ENCODE measurements at places on chromosomes 13 and 19.

DNA sequence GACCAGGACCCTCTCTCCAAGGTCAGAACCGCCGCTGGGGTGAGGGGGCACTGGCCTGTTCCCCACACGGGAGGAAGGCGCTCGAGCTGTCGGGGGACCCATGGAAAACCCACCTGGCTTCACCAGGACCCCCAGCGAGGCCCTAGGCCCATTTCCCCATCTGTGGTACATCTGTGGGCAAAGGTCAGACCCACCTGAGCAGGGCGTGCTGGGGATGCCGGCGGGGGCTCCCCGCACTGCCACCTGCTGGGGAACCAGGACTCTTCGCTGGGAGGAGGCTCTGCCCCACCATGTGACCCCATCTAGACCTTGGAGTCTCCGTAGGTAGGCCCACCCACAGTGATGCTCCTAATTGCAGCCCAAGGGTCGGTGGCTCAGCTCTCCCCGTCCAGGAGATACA is 511 bp downstream of the WDR88 start:
- DNase-seq = no peak

DNA sequence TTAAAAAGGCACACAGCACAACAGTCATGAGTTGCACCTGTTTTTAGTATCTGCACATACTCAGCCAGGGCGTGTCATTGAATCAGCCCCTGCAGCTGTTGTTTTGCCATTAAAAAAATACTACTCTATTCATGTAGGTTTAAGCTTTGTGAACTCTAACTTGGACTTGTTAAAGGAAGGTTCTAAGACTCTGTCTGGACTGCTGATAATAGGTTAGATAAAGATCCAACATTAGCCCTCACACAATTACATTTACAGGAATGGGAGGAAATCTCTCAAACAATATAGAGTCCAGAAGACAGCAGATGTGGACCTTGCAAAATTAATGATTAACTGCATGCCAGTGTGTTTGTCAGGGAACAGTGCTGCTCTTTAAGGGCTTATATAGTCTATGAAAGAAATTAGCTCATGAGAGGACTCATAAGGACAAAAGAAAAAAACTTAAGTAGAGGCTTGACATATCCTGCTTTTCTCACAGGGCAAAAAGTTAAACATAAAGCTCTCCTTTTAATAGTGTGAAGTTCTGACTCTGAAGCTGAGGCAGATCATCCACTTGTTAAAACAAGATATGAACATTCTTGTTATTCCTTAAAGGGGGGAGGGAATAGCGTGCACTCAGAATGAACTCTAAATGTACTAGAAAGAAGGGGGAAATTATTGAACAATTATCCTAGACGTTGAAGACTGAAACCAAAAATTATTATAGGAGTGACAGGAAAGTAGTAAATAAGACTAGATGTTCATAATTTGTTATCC is 243.6 kb downstream of the NDFIP2 start:
- DNase-seq = no peak

- DNase-seq = no peak
These were observed 930 bp upstream of the FBN3 start for GRCh38 chr19:8150178-8150865.

DNA sequence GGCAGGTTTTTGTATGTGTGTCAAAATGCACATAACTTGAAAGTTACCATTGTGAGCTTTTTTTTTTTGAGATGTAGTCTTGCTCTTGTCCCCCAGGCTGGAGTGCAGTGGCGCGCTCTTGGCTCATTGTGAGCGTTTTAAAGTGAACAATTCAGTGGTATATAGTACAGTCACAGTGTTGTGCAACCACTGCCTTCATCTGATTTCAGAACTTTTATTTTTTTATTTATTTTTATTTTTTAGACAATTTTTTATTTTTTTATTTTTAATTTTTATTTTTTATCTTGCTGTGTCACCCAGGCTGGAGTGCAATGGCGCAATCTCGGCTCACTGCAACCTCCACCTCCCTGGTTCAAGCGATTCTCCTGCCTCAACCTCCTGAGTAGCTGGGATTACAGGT is 15.0 kb downstream of the SLC25A42 start:
- no peak for DNase-seq

DNA sequence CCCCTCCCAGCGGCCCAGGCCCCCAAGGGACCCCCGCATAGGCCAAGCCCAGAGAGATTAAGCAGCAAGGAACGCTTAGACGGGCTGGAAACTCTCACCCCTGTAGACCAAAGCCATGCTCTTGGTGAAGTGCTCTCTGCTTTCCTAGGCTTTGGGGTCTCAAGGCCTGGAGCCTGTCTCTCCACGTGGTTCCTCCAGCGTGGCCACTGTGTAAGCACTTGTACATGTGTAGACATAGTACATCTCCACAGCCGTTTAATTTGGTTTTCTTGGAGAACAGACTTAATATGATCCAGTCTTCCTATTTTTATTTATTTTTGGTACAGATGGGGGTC is 1.1 kb downstream of the NUDT19 start:
- DNase-seq = no peak

DNA sequence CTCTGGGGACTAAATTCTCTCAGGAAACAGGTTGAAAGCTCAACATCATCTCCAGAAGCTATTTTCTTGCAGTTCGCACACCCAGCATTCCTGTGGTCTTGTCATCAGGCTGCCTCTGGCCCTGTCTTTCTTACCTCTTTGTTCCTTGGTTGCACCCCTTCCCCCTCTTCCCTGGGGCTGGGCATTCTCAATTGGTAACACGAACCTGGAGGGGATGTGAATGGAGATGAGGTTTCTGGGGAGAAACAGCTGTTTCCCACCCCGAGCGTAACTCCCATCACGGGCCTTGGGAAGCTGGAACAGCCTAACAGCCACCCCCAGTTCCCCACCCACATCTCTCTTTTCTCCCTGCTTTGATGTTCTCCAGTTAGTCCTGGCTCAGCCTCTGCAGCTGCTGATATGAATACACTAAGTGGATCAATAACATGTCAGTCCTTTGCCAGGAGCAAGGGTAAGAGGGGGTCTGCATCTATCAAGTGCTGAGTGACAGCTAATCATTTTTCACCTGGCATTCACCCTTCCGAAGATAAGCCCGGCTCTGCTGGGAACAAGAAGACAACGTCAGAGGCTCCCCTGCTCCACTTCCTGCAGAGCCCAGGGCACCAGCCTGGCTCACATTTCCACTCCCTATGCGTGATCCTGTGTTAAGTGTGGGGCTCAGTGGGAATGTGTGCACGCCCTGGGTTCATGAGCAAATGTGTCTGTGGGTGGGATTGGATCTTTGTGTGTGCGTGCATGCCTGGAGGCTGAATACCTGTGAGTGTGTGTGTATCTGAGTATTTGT is 74.0 kb upstream of the KCTD15 start:
- DNase-seq = no peak

DNA sequence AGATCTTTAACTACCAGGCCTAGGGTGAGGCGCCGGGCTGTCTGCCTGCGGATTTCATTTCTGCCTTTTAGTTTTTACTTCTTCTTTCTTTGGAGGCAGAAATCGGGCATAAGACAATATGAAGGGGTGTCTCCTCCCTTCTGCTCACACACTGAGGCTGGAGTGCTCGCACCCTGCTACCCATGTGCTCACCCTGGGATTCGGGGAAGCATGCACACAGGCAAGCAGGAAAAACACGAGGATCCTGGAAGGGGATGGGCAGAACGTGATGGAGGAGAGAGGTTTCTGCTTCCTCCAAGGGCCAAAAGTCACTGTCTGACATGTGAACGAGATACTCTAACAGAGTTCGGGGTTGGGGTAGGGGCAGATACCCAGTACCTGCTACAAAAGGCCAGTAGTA is 28.4 kb downstream of the ZNF823 start:
- no peak for DNase-seq

- DNase-seq = no peak
These were observed 2.6 kb upstream of the POLR2E start for GRCh38 chr19:1097810-1098176.

DNA sequence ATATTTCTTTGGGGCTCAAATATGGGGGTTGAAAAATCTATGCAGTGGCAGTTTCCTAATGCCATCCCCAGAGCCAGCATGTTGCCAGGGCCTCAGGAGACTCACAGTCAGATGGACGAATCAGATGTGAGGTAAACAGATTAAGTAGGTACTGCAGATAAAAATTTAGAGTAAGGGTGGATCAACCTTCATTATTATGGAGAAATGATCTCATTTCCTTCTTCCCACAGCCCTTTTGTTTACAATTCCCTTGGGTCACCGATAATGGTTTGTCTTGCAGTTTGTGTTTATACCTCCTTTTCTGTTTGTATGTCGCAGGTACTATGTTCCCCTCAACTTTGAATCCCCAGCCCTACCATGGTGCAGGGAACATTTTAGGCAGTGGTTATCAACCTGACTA is 20.0 kb downstream of the DIAPH3 start:
- no peak for DNase-seq

GRCh38 chr19:29815231-29815630 is 3.4 kb downstream of the CCNE1 start:
- DNase-seq = no peak

DNA sequence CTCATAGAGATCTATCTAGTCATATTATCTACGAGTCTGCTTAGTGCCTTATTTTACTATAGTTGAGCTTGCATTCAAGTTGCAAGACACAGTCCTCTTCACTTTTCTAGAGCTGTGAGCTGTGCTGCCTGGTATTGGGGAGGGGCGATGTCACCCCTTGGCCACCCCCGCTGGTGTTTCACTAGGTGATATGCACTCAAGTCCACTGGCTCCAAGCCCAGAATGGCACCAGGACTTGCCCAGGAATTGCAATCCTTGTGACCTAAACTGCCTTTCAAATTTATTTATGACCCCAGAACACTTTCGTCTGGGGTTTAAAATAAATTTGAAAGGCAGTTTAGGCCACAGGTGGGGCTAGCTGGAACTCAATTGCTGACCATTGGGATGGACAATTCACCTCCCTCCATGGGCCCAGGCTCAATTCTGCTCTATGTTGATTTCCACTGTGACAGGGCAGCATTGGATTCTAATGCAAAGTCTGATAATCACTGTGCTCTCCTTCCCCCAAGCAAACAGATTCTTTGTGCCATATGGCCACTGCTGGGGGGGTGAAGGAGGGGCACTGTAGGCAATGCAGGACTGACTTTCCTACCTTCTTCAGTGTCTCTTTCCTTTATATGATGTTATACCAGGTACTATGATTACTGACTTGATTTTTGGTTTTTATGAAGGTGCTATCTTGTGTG is 1244.2 kb upstream of the MIR17HG start:
- no peak for DNase-seq

- peak; percentile 65 for DNase-seq
These were observed 586 bp downstream of the LIG1 start for GRCh38 chr19:48169578-48169938.

DNA sequence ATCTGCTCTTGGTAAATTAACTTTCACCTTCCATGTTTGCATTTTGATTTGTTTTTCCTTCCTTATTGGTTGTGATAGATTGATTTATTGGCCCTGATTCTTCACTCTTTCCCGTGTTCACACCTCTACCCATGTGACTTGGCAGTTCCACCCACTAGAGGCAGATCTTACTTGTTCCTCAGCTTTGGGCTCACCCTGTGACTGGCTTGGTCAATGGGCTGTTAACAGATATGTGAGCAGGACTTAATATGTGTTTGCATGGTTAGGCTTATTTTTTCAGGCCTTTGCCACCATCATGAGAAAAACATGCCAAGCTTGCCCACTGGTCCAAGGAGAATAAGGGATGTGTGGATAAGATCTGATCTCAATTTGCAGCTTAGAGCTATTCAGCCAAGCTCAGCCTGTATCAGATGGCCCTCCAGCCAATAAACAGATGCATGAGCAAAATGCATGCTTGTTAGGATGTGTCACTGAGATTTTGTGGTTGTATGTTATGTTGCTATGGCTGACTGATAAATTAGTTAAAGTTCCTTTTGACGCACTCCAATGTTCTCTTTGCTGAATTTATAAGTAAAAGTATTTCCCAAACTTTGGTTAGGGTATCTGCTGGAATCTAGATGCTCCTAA is 48.0 kb downstream of the RGCC start:
- no peak for DNase-seq

DNA sequence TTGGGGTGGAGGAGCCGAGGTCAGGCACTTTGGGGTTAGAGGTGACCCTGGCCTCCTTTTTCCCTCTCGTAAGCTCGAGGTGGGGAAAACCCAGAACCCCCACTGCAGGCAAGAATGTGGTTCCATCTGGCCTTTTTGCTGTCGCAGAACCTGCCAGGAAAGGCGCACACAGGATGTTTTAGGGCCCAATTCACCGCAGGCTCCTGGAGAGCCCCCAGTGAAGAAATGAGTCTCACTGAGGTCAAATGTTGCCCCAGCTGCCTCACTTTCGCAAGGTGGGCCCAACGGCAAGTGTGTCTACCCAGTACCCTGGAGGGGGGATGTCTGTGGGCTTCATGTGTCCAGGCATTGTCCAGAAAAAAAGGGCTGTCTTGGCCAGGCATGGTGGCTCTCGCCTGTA is 61.8 kb downstream of the PEX11G start:
- no peak for DNase-seq

- DNase-seq = peak; percentile 90
These were observed 74.0 kb downstream of the DHRS12 start for GRCh38 chr13:51729866-51730553.

DNA sequence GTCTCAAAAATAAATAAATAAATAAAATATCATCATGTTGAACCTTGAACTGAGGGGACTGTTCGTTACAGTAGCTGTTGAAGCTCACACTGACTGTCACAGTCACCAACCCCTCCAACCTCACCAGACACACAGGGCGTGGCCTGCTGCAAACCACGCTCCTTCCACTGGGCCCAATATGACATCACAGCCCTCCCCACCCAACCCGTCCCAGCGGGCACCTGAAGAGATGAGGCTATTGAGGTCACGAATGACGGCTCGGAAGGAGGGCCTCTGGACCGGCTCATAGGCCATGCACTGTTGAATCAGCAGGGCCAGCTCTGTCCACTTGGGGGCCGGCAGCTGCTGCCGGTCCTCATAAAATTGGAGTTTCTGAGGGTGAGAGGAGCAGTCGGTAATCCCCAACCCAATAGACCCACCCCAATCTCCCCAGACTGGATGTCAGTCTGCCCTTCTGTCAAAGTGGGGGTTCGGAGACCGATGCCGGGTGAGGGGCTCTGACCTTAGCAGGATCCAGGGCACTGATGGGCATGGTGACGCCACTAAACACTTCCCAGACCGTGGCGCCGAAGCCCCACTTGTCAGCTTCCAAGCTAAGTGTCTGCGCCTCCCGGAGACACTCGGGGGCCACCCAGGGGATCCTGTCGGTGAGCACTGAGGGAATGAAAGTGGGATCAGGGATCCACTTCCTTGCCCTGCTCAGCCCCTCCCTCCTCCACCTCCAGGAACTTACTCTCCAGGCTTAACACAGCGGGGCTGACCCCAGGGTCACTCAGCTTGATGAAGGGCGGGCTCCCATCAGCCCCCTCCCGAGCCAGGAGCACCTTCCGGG is 13.2 kb downstream of the JAK3 start:
- no peak for DNase-seq

- no peak for DNase-seq
These were observed 1793.8 kb upstream of the PCDH20 start for GRCh38 chr13:63209330-63210017.
